Stimulated activated CD8-positive, alpha-beta memory T cell treated with anti-CD3 and anti-CD28 coated beads, Interleukin-15, amount 100 ng/mL, for 4 hours (primary cell): ENCODE measurements at places on chromosomes 2 and 18.

GRCh38 chr2:149068225-149068995, 29.9 kb downstream of the LYPD6B start:
- DNase-seq = no peak

GRCh38 chr2:36616947-36617346, 19.0 kb upstream of the FEZ2 start:
- DNase-seq = no peak

DNA sequence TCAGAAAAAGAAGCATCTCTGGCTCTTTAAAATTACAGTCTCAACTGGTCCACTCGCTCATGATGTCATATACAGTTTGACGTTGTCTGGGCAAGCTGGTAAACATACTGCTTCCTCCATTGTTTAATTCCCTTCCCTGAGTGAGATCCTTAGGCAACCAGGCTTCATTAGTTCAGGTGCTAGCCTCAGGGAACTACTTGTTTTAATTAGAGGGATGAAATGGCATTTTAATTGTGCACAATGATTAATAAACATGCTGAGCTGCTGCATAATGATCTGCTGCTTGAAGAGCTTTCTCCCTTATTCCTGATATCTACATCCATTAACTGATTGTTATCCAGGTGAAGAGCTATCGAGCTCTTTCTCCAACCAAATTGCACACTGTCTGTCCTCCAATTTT, 195.6 kb upstream of the ETAA1 start:
- no peak for DNase-seq

DNA sequence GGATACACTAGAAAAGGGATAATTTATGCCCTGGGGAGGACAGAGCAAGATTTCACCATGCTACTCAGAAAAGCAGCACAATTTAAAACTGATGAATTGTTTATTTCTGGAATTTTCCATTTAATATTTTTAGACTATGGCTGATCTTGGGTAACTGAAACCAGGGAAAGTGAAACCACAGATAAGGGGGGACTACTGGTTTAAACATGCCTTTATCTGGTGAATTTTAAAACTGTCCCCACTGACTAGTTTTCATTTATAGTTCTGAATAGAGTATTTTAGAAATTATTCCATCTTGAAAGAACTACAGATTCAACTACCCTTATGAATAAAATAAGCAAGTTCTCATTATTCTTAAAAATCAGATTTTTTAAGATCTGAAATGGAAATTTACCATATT, 15.0 kb downstream of the NFU1 start:
- DNase-seq = no peak

DNA sequence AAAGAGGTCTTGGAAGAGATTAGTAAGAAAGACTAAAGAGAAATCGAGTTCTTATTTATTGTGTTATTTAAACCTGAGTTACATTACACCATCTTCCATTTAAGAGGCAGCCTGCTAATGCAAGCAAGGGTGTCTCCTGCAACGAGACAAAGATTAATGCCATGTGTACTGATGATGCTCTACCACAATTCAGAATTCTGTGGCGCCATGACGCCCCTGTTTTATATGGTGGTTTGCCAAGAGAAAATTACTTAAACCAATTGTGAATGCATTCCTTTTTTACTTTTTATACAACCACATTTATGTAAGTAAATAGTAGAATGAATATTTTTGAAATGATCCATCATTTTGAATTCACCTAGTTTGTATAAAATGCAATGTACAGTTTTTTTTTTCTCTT, 356.1 kb upstream of the ZEB2 start:
- DNase-seq = no peak

- no peak for DNase-seq
These were observed 143.8 kb downstream of the EXOC6B start for GRCh38 chr2:72682061-72682460.

DNA sequence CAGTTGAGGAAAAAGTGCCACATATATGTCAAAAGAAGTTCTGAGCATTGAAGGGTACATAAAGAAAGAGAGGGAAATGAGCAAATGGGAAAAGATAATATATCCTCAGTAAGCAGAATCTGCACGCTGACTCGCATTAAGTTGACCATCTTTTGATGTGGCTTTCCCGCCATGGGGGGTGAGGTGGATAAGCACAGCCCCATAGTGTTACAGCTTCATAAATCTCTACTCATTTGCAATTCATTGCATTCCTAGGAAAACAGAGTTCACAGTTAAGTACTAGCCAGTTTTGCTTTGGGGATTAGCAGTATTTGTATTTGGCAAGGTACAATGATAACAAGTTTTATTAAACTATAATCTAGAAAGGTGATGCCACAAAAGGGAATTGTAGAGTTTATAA, 814.2 kb downstream of the LRP1B start:
- DNase-seq = no peak

GRCh38 chr2:191209340-191209739, 35.9 kb upstream of the MYO1B start:
- no peak for DNase-seq

DNA sequence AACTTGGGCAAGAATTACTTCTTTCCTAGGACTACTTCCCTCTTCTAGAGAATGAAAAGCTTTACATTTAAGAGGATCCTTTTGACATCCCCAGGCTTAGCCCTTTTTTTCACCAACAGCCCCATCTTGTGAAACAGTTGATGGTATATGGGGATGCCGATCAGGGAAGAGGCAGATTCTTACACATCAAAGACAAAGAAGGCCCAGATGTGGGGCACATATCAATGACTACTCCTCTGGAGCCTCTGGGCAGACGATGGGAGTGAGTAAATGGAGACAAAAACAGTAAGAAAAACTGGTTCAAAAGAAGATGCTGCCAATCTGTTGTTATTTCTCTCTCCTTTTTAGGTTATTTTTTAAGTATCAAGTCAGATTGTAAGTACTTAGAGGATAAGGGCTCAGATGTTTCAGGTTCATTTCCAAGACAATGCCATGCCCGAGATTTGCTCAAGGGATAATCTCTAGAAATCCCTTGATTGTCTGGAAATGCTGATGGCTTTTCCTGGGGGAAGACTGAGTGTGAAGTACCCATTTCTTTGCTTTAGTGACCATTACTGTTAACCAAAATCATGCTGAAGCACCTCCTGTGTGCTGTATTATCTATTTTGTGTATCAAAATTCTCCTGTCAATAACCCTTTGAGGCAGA, 117.5 kb downstream of the EPHA4 start:
- no peak for DNase-seq

- DNase-seq = no peak
These were observed 38.7 kb downstream of the PHLPP1 start for GRCh38 chr18:62754026-62754425.

- no peak for DNase-seq
These were observed 101.2 kb upstream of the SEC11C start for GRCh38 chr18:59038295-59039039.

DNA sequence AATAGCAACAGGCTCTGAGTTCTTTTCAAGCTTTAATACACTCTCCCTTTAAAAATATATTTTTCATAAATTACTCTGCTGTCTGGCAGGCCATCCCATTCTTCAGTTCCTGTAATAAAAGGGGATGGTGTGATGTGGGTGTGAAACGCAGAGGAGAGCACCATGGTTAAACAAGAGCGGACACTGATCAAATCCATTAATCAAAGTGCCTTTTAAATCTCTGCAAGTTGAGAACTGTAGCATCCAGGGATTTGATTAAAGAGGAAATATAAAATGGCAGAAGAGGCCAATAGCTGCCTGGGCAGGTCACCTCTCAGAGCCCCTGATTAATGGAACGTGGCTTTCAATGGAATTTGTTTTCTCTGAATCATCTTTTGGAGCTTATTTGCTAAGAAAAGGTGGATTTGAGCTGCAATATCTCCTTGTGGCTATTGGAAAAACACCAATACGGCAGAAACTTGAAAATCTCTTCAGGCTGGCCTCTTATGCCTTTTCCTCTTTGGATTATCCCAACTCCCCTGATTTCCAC, 96.9 kb downstream of the ACTR3 start:
- DNase-seq = no peak

DNA sequence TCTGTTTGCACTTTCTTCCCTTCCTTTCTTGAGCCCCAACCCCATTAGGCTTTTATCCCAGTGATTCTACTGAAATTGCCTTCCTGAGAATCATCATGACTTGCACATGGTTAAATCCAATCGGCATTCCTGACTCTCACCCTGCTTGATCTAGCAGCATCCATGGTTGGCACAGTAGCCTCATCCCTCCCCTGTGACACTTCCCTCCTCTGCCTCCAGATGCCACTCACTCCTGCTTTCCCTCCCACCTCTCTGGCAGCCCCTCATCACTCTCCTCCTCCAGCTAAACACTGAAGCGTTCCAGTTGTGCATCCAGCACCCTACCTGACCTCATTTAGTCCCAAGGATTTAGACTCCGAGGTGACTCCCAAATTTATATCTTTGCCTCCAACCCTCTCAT, 114.7 kb downstream of the GALNT14 start:
- DNase-seq = no peak

DNA sequence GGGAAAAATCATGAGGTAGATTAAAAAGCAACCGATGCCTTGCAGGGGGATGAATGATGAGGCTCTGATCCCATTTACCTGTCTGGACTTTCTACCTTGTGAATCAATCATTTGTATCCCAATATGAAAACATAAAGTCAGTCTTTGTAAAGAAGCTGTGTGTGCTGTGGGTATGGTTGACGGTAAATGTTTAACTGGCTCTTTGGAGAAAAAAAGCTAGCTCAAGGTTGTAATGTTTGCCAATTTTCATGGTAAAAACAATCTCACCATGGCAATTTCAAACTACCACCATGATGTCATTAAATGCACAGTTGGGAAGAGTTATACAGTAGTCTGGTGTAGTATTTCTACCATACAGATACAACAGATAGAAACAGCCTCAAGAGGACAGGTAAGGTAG, 14.6 kb downstream of the TTR start:
- no peak for DNase-seq

GRCh38 chr2:35887146-35887545, 468.4 kb upstream of the CRIM1 start:
- DNase-seq = no peak

DNA sequence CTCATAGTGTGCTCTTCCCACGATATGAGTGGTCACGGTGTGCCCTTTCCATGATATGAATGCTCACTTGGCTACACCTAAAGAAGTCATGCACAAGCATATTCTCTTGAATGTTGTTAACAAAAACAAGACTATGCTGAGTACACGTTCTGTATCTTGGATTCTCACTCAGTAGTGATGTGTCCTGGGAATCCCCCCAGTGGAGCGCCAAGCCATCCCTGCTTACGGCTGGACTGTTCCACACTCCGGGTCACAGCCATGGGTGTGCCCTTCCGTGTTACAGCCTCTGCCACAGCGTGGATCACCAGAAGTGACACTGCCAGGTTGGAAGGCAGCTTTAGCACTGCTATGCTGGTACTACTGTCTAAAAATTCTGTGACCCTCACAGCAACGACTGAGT, 59.1 kb downstream of the TPO start:
- DNase-seq = no peak

GRCh38 chr2:42810971-42811811, 18.8 kb upstream of the HAAO start:
- DNase-seq = no peak

DNA sequence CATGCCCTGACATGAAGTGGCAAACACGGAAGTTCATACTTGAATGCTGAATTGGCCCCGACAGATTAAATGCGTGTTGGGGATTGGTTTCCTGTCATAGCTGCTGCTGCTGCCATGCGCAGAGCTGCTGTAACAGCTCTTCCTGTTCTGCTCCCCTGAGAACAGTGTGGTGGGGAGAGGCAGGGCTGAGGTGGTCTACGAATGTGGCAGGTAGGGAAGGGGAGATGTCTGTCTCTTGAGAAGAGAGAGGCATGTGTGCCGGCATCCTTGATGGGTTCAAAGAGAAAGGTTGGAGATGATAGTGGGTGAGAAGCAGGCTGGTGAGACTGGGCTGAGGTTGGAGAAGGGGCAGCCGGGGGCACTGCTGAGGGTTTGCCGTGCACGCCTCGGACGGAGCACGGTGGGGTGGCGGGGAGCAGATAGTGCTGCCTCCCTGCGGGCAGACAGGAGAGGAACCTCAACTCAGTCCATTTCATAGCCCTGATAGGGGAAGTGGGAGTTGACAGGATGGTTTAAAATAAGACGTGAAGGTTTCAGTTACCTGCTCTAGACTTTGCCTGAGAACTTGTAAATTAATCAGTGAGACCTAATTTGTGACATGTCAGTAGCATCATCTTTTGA, 46.1 kb downstream of the TMEM185B start:
- DNase-seq = peak; percentile 66

- no peak for DNase-seq
These were observed 550 bp upstream of the MALL start for GRCh38 chr2:110116033-110116710.
